AG20443 (cell line): ENCODE measurements at places on chromosomes 3 and 15.

GRCh38 chr15:80404761-80405553 is 775 bp downstream of the ARNT2 start:
- peak; percentile 70 for DNase-seq

DNA sequence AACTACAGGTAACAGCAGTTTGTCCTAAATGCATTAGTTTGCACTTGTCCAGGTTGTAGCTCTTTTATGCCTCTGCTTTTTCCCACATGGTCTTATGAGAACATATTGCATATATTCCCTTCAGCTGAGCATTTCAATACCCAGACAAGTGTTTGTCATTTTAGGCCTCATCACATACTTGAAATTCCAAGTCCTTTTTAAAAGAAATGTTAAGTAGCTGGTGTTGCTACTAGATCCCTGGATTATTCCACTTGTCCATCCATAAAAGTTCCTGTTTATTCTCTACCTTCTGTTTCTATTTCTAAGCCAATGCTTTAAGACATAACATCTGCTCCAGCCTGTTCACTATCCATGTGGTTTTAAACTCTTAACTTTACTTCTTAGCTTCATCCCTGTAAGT is 128.4 kb downstream of the NECTIN3 start:
- DNase-seq: no peak

DNA sequence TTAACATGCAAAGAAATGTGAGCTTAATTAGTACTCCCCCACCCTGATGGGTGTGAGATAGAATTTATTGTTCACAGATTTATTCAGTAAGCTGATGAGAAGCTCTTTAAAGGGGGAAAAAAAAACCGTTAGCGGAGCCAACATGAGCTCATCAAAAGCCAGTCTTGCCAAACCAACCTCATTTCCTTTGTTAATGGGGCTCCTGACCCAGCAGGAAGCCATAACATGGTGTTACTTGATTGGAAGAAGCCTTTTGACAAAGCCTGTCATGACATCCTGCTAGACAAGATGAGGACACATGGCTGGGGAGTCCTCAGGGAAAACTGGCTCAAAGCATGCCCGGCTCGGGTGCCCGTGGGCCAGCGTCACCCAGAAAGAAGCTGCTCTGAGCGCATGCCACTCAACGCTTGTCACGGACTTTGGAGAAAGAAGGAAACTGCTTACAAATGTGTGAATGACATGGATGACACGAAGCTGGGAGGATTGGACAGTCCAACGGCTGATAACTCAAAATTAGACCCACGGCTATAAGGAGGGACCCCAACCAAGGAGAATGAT is 64.6 kb downstream of the SLCO2A1 start:
- peak; percentile 71 for DNase-seq

DNA sequence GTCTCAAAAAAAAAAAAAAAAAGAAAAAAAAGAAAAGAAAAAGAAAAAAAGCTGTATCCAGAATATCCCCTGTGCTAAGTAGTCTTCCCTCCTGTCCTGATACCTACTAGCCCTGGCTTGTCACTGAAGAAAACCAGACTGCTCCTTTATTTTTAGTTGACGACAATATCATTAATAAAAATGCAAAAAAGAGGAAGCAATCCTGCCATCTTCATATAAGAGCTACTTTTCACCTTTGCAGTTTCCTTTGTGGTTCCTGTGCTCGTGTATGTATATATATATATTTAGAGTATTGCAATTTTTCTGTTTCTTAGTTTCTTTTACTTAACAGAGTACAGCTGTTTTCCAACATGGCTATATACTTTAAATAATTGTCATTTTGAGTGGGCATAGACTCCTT is 13.6 kb downstream of the C3orf20 start:
- DNase-seq: no peak

DNA sequence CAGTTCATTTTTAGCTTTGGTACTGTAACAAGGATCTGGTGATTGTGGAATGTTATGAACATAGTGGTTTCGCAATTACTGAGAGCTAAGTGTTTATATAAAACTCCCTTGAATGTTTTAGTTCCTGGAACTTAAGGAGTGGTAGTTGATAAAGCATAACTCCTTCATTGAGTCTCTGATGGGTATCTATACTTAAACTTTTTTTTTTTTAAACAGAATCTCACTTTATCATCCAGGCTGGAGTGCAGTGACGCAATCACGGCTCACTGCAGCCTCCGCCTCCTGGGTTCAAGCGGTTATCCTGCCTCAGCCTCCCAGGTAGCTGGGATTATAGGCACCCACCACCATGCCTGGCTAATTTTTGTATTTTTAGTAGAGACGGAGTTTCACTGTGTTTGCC is 11.3 kb downstream of the PRKCI start:
- DNase-seq: peak; percentile 49
